Small intestine (tissue), 16 donors: ENCODE measurements at places on chromosomes 4 and X. TPM values are rescaled to one million over a fixed set of nuclear protein-coding genes. Genes with fewer than 3 reads are reported as not detected.

Gene GPM6B
- 4.2 TPM for polyA plus RNA-seq

Gene PLP2
- 124 TPM for polyA plus RNA-seq

Gene KLF8
- not detected for polyA plus RNA-seq

Gene VCX3B
- polyA plus RNA-seq, result not detected

- peak; percentile 43 for DNase-seq
These were observed 252.6 kb downstream of the TMEM47 start for GRCh38 chrX:34404386-34405070.

Gene PCDH10
- not detected for polyA plus RNA-seq

- peak; percentile 19 for DNase-seq
These were observed 6.7 kb upstream of the GABRE start for GRCh38 chrX:151981129-151981528.

GRCh38 chr4:60805500-60806313 is 394.4 kb upstream of the ADGRL3 start:
- peak; percentile 46 for DNase-seq

- DNase-seq, result no peak
These were observed 24.3 kb upstream of the GPRIN3 start for GRCh38 chr4:89331686-89332544.

DNA sequence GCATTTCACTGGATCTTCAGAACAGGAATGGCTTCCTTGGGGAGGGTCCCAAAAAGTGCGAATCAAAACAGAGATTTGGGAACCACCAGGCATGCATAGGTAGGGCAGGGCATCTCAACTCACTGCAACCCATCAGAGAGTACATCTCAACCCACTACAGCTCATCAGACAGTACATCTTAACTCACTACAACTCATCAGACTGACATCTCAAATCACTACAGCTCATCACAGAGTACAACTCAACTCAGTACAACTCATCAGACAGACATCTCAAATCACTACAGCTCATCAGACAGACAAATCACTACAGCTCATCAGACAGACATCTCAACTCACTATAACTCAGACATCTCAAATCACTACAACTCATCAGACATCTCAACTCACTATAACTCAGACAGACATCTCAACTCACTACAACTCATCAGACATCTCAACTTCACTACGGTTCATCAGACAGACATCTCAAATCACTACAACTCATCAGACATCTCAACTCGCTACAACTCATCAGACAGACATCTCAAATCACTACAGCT is 47.5 kb upstream of the CLDN34 start:
- DNase-seq, result no peak

Gene ADH1A
- polyA plus RNA-seq, result 6.9 TPM

DNA sequence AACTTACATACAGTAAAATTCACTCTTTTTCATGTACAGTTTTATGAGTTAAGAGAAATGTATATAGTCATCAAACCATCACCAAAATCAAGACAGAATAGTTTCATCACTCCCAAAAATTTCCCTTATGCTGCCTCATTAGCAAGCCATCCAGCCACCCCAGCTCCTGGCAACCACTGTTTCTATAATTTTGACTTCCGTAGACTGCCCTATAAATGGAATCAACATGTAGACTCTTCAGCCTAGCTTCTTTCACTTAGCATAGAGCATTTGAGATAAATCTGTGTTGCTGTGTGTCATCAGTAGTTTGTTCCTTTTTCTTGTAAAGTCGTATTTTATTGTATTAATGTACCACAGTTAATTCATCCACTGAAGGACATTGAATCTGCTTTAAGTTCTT is 23.2 kb downstream of the HDX start:
- DNase-seq, result no peak
